T-helper 1 cell (primary cell): ENCODE measurements at places on chromosomes 1 and 21.

- DNase-seq, result no peak
These were observed 167.5 kb downstream of the CLIC6 start for GRCh38 chr21:34836103-34836932.

DNA sequence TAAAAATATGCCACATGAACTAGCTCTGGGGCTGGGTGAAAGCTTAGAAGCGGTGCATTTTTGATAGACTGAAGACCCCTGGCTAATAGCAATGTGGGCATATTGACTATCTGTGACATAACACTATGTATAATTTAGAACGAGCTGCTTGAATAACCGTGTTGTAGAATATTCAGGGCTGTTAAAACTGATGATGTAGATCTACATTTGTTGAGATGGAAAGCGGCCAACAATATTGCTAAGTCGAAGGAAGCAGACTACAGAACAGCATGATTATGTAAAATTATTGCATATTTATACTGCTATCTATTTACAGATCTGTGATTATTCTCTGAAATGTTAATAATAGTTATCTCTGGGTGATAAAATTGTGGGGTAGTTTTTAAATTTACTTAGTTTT, 41.1 kb upstream of the BCL10 start:
- no peak for DNase-seq

DNA sequence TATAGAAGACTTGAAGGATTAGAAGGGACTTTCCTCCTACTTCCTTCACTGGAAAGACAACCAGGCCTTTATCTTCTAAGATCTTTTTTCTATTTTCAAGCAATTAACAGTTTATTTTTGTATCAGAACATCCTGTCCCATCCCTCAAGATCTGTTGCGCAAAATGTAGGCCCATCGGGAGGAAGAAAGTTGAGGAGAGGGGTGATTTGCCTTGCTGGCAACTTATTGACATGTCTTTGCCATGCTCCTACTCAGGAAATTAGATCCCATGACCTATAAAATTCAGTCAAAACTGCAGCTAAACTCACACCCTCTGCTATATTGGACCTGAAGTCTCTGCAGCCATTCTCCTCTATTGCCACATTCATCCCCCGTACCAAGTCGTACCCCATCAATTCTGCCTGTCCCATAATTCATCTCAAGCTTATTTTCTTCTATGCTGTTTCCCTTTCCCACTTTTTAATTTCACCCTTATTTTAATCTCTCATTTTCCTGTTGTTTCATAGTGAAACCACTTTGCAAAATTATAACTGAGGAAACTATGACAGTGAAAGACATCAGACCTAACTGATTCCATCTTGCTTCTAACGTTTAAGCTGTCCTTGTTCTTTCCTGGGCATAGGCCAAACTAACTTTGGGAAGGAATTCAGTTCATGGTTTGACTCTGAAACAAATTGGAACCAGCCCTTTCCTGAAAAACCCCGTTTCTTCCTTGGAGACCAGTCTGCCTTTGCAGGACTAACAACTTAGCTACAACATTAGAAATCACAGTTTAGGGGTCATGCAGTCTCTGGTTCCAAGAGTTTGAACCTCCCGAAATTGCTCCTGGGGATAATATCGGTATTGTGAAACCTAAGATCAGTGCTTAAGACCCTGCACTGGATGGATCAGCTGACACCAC, 195.7 kb upstream of the PTBP2 start:
- DNase-seq, result no peak

DNA sequence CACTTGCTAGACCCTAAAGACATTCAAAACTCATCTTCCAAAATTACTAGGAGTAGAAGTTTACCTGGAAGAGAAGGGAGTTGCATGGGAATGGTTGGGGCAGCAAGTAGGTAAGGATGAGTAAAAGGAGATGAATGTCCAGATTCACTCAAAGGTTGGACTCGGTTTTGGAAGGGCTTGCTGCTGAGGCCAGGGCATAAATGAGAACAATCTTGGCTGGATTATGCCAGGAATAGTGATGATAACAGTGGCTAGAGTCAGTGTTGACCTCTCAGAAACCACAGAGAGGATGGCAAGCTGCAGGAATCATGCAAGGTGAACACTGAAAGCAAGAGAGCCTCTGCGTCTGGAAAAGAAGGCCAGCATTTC, 43.4 kb downstream of the C8A start:
- DNase-seq, result no peak

- no peak for DNase-seq
These were observed 263.4 kb downstream of the NPHP4 start for GRCh38 chr1:5728663-5729355.

DNA sequence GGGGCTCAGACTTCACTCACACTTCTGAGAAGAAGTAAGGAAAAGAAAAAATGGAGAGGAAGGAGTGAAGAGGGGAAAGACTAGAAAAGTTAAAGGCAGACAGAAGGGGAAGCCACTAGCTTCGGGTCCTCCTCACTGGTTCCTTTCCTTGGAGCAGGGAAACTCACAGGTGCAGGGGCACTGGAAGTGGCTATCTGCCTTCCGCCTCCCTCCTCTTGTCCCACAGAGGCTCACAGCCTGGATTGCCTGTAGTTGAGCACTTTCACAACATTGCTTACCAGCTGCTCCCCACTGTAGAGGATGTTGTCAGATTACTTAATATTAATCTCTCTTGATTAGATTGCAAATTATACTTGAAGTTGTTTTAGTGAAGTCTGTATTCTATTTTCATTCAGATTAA, 21.6 kb upstream of the ABCA4 start:
- no peak for DNase-seq

DNA sequence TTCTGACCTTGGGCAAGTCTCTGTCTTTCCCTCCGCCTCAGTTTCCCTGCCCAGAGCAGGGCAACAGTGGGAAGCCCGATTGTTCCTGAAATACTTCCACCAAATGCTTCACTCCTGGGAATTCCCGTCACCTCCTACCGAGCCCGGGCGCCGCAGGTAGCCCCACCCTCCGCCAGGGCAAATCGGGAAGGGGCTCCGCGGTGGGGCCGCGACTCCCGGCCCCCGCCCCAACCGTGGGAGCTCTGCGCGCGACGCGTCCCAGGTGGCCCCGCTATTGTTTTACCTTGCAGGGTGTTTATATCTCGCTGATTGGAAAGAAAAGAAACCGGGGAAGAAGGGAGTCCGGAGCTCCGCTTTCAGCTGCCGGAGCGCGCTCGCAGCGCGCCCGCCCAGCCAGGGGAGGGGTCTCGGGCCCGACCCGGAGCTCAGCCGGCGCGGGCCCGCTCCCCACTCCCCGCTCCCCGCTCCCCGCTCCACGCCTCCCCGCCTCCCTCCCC, 407 bp downstream of the IGSF3 start:
- DNase-seq, result no peak

DNA sequence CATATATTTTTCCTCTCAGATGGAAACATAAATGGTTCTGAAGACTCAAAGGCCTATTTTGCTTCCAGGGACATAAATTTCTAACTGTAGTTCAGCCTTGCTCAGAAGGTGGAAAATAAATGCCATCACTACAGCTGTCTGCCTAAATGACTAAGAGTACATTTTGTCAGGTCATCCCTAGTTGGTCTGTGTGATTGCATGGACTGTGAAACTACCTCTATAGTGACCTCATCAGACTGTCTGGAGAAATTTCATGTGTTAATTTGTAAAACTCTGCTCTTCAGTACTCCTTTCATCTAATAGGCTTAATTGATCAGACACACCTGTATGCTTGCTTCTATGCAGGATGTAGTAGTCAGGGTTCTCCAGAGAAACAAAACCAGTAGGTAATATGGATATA, 886.9 kb downstream of the AMY1C start:
- no peak for DNase-seq

GRCh38 chr1:226497991-226498639, 50.4 kb upstream of the STUM start:
- no peak for DNase-seq

GRCh38 chr1:109539676-109540075, at the start of gene GPR61:
Gene GPR61 (plus strand): TSS chr1:109539872. CDS start chr1:109543023, 3,151 bp downstream.
- no peak for DNase-seq

GRCh38 chr1:233791721-233792120, 112.8 kb upstream of the SLC35F3 start:
- DNase-seq, result no peak

DNA sequence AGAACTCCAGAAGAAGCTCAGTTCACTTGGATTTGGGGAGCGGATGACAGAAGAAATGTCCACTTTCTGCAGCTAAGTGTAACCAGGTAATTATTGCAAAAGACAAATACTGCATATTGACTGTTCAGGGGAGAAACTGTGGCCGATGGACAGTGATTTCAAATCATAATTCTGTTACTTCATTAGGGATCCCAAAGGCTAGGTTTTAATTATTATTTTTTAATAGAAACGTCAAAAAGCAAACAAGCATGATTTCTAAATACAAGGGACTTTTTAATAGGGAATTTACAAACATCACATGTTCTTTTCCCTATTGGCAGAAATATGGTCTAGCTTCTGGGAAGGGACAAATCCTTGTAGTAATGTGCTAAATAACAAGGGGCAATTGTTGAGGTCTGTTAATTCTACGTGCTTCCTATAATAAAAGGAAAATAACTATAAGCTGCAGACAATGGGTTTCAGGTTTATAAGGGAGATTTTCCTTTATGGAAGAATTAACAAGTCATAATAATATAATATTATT, 15.5 kb downstream of the DIPK1A start:
- DNase-seq, result no peak

DNA sequence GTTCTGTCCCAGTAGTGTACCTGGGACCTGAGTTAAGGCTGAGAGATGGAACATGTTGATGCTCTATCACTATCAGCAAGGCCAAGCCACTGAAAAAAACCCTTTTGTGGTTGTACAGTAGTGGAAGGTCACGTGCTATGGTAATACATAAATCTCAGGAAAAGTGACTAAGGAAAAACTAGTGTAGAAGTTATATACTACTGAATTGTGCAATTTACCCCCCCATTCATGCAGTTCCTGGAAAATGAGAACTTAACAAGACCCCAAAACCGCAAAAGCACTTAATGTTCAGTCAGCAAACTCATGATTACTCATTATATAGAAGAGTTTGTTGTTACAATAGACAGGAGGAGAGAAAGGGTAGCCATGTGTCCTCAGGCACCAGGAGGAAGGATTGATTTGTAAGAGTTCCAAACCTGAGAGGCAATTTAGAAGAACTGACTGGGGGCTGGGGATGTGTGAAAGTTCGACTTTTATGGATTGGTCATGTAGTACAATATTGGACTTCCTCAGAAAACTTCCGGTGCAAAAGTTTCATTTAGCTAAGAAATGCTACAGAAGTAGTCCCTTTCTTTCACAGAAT, 91.6 kb downstream of the RGL1 start:
- no peak for DNase-seq

DNA sequence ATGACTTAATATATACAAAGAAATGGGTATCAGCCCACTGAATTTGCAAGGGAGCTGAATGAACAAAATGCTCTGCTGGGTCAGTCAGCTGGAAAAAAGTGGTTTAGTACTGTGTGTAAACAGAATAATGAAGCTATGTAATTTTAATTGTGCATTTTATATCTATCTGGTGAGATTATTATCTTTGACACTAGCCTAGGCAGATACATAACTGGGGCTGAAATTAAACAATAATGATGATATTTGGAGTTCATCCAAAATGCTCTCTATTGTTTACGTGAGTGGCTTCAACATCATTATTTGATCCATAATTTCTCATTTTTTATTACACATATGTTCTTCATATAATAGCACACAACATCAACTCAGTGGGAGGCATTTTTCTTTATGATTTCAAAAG, 208.5 kb upstream of the SNX7 start:
- DNase-seq, result no peak

DNA sequence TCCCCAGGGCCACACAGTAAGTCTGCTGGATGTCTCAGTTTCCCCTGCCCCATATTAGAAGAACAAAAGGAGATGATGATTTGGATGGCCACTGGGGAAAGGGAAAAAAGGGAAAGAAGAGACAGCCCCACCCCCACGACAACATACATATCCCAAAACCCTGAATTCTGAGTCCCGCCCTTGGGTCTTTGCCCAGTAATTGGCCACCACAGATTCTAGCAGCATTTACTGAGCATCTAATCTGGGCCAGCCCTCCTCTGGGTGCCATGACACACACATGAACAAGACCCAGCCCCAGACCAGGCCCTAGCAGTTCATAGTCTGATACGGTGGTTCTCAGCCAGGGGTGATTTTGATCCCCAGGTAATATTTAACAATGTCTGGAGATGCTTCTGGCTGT, 5.2 kb upstream of the TTC4 start:
- no peak for DNase-seq

- peak; percentile 68 for DNase-seq
These were observed 61.8 kb upstream of the NBL1 start for GRCh38 chr1:19582318-19582717.

GRCh38 chr1:84293766-84294165, 7.7 kb upstream of the SAMD13 start:
- DNase-seq, result no peak

GRCh38 chr1:203492082-203492747, 1.7 kb upstream of the OPTC start:
- DNase-seq, result no peak

GRCh38 chr1:8945568-8945967, at the start of gene CA6:
Gene CA6 (plus strand): TSS chr1:8945868. CDS start chr1:8945887, 19 bp downstream.
- no peak for DNase-seq

- no peak for DNase-seq
These were observed 11.5 kb upstream of the SRP9 start for GRCh38 chr1:225765982-225766674.

DNA sequence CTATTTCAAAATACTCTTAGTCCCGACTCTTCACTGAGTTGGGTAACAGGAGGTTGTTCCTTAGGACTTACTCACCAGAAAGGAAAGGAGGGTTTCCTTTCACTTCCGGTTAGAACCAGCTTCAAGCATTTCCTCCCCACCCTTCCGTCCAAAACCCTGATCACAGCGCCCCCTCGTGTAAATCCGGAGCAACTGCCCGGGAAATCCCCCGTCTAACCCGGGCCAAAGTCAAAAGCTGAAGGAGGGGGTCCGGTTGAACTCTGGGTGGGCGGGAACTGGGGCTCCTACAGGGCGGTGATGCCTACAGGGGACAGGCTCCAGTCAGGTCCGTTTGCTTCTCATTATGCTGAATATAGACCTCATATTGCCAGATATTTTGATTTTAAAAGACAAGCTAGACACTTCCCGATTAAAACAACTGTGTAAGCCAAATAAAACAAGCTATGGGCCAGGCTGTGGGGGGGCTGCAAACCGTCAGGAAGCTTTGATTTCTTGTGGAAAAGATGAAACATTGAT, 15.0 kb upstream of the MTARC2 start:
- peak; percentile 69 for DNase-seq

- no peak for DNase-seq
These were observed 892.3 kb downstream of the LTN1 start for GRCh38 chr21:28100366-28100765.

- DNase-seq, result no peak
These were observed 38.8 kb downstream of the CASQ2 start for GRCh38 chr1:115729756-115730155.

DNA sequence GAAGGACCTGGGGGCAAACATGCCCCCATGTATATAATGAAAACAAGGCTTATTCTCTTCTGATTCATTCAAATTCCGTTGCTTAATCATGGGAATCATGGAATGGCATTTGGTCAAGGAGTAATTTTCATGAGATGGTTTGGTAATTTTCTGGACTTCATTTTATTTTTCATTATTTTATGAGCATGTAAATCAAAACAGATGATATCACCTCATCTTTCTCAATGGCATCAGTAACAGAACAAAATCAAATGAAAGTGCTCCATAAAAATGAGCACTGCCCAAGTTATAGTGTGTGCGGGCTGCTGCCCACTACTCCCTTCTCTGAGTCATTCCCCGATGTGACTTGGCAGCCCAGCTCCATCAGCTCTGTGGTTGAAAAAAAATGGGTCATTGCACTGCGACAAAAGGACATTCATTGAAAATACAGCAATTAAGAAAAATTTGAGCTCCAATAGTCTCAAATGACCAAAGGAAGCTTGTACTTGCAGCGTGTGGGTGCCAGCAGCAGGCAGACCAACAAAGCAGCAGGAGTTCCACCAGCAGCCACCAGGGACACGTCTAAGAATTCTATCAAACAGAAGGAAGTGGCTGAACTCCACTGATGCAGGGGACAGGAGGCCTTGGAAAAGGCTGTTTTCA, 84.3 kb upstream of the VAV3 start:
- peak; percentile 3 for DNase-seq
